Osteoblast (primary cell): ENCODE measurements at places on chromosomes 2 and 18. TPM values are rescaled to one million over a fixed set of nuclear protein-coding genes. Genes with fewer than 3 reads are reported as not detected.

Gene CROCC2
- under 0.01 TPM in 2 replicates for total RNA-seq

Gene GALR1
- not detected in 2 replicates for total RNA-seq

Gene GLB1L
- total RNA-seq, result 13.0 and 21.0 TPM in 2 replicates

Gene XIRP2
- total RNA-seq, result not detected in 2 replicates

Gene SCN9A
- 1.8 and 2.1 TPM in 2 replicates for total RNA-seq

Gene ZEB2
- total RNA-seq, result 119 and 128 TPM in 2 replicates

Gene CYP27A1
- total RNA-seq, result 21.2 and 25.0 TPM in 2 replicates

Gene NEU2
- total RNA-seq, result not detected in 2 replicates

Gene REG3A
- not detected in 2 replicates for total RNA-seq

Gene CCDC195
- total RNA-seq, result not detected in 2 replicates

Gene PLEKHA3
- total RNA-seq, result 7.1 and 8.7 TPM in 2 replicates

Gene PRSS56
- not detected in 2 replicates for total RNA-seq

Gene TMEM163
- under 0.01 TPM in 1 of 2 replicates, not detected in the other for total RNA-seq

Gene RAPGEF4
- 0.36 and 0.59 TPM in 2 replicates for total RNA-seq

Gene RNF125
- total RNA-seq, result under 0.01 and 0.59 TPM in 2 replicates

Gene SKA1
- 1.8 and 2.9 TPM in 2 replicates for total RNA-seq

Gene ZNF385B
- 0.29 and 1.1 TPM in 2 replicates for total RNA-seq

Gene CGREF1
- 6.8 and 14.5 TPM in 2 replicates for total RNA-seq

Gene UGT1A3
- total RNA-seq, result not detected in 2 replicates
